Activated CD4-positive, CD25-positive, alpha-beta regulatory T cell treated with anti-CD3 and anti-CD28 coated beads, Interleukin-2, amount 50 U/mL, for 16 hours (primary cell): ENCODE measurements at places on chromosomes 16 and 17.

GRCh38 chr17:1986783-1987451, 38.2 kb downstream of the RTN4RL1 start:
- DNase-seq: no peak

DNA sequence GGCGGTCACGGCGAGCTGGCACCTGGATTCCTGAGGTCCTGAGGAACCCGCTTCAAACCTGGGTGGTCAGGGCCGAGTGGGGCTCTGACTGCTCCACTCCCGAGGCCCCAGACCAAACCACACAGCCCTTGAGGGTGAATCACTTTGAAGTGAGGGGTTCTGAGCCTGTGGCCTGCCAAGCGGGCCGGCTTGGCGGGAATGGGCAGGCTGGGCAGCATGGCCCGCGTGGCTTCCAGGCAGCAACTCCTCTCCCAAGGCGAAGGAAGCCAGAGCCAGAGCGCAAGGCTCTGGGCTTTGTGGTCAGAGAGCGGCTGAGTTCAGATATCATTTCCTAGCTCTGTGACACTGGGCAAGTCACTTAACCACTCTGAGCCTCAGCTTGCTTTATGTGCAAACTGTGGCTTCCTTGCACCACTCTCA, 42.7 kb downstream of the CMIP start:
- DNase-seq: no peak

- DNase-seq: no peak
These were observed 262.6 kb downstream of the PRKCA start for GRCh38 chr17:66564992-66565465.

DNA sequence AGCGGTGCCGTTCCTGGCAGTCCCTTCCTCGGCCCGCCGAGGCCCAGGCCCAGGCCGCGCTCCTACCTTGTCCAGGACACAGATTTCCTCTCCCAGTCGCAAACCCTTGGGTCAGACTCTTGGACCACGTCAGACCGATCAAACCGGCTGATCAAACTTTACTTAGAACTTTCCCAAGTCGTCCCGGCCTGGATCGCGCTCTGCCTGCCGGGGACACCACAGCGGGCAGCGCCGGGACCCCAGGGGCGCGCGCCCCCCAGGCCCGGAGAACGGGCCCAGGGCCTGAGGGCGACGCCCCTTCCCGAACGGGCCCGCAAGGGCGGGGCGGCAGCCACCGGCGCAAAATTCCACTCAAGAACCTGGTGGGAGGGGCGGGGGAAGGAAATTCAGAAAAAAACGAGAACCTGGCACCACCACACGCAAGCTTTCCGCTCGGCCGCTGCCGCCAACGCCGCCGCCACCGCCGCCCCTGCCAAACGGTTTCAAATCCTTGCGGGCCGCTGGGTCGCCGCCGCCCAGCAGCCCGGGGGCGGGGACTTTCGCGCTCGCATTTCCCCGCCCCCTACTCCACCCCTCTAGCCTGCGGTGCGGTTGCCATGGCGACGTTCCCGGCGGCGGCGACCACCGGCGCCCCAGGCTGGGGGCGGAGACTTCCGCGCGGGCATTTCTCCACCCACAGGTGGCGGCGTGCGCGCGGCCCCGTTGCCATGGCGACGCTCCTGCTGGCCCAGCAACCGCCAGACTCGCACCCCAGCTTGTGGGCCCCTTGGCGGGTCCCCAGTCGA, at the start of gene CEP112:
Gene CEP112, minus strand, starts transcription at position 541 of the 785 bp plus-strand sequence.
- DNase-seq: peak; percentile 59

DNA sequence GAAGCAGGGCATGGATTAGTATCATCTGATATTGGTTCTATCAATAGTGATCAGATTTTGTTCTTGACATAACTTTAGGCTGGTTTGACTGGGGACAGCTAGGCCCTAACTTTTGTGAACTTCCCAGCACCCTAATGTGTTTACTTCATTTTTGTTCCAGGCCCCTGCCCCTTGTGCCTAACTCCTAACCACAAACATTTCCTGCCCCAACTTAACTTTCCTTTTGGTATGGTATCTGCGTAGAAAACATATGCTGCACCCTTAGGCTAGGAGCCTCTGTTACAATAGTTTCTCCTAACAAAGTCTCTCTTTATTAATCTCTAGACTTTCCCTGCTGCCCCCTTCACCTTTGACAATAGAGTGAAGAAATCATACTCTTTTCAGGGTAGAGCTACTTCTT, 2.5 kb downstream of the ADPRM start:
- DNase-seq: no peak

GRCh38 chr17:64537488-64537887, 30.7 kb downstream of the CEP95 start:
- DNase-seq: no peak

DNA sequence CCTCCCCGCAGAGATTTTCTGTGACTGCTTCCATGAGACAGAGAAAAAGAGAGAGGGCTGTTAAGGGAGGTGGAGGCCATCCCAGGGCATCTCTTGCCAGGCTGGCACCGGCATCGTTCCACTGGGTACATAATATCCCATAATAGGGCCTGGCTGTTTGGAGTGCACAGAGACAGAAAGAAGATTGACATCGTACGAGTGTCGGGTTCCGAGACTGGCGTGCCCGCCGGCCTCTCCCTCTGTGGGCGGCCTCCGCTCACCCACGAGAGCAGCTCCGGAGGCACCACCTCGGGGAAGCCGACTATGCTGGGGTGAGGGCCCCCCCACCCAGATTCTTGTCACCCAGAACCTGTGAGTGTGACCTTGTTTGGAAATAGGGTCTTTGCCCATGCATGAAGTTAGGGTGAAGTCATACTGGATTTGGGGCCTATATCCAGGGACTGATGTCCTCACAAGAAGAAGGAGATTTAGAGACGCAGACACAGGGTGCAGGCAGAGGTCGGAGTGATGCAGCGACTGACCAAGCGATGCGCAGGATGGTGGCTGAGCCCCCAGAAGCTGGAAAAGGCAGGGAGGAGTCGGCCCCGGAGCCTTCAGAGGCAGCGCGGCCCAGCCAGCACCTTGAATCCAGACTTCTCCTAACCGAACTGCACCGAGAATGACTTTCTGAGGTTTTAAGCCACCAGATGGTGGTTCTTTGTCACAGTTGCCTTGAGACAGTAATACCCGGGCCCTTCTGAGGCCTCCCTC, 101.8 kb upstream of the CIBAR2 start:
- DNase-seq: no peak

DNA sequence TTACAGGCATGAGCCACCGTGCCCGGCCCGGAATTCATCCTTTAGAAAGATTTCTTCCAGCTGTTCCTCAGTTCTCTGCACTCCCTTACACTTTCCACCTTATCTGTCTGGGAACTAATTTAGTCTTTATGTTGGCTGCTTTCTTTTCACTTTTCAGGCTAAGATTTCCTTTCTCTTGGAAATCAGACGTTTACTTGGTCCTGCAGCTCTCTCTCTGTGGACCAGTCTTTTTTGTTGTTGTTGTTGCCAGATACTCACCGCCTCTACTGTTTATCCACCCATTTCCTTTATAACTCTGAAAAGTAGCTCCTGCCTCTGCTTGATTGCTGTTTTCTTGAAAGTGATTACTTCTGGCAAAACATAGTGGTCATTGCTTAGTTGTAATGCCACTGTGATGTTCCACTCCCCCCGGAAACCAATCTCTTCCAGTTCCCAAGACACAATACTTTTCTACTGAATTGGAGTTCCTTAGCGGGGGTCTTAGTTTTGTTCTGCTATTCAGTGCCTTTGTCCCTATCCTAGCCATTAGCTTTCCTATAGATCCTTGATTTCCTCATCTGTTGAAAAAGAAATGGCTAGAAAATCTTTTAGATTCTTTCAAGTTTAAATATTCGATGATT, 6.2 kb downstream of the NF1 start:
- no peak for DNase-seq
